ENCODE measurements at places on chromosomes 4 and X.

GRCh38 chrX:113384628-113385027 is 544.0 kb upstream of the AMOT start:
- DNase-seq: peak; percentile 7

- no peak for DNase-seq
Measured at GRCh38 chr4:185275501-185275900, 66.1 kb downstream of the SNX25 start.

- no peak for DNase-seq
Measured at GRCh38 chr4:139876337-139876941, 210.8 kb downstream of the MGST2 start.

- no peak for DNase-seq
Measured at GRCh38 chrX:13721819-13722519, 12.5 kb downstream of the TRAPPC2 start.

GRCh38 chr4:68299492-68300457 is 50.1 kb downstream of the YTHDC1 start:
- no peak for DNase-seq

GRCh38 chr4:35900286-35901243 is 343.7 kb downstream of the ARAP2 start:
- no peak for DNase-seq

DNA sequence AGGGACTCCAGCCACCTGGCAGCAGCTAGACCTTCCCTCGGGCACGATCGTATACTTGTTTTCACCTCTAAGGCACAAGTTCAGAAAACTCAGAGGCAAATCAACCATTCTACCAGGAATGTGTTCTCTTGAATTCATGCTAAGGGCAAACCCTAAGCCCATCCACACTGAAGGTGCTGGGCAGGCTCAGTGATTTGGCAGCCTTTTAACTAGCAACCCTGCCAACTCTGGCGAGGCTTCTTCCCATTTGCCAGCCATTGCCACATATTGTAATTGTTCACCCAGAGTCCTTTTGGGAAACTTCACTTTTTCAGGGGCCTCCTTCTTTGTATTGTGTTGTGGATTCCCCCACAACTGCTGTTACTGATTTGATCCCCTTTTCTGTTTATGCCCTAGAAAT is 298.6 kb upstream of the LDB2 start:
- no peak for DNase-seq

- no peak for DNase-seq
Measured at GRCh38 chrX:37989304-37989703, 17.0 kb upstream of the SYTL5 start.

GRCh38 chrX:7996414-7996813 is 69.2 kb upstream of the PNPLA4 start:
- no peak for DNase-seq

DNA sequence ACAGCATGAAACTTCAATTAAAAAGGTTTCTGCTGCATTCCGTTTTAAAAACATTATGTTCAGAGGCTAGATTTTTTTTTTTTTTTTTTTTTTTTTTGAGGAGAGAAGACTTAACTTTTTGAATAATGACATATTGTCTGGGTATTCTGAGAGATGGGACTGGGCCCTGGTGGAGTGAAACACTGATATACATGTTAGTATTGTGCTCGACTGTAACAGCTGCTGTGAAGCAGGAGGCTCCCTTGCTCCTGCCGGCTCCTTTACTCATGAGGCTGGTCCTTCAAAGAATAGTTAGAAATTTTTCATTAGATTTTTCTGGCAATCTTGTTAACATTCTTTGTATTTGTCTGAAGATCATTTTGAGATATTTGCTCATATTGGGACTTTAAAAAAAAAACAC is 73.3 kb downstream of the TMEM131L start:
- DNase-seq: no peak

DNA sequence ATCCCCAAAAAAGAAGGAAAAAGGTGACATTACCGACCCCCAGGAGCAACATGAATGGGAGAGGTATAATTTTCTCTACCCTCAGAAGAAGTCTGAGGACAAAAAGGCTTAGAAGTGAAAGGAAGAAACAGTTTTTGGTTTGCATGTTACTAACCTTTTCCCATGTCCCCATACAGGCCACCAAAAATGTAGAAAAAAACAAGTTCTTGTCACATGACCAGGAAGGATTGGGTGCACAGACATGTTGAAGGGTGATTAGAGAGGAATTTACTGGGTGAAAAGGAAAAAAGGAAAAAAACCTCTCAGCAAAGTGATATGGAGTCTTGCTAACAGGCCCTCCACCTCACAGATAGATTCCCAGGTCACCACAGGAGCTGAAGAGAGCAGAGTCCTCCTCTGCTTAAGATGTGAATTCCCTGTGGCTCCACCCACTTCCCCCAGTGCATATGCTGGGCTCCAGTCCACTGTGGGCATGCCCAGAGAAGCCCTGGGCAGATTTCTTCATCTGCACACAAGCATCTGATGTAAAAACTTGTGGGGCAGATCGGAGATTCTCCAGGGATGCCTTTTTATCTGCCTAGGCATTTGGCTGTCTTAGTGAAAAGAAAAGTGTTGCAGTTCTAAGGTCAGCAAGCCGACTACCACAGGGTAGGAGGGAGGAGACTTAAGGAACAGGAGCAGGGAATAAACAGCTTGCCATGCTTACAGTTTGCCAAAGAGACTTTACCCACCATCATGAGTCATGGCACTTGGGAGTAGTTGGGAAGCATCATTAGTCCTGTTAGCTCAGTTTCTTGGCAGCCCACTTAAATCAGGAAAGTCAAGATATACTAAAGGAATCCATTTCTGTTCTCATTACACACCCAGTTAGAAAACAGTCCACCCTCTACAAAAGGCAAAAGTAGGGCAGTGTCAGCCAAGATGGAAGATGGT is 25.0 kb upstream of the PASD1 start:
- DNase-seq: no peak

- DNase-seq: no peak
Measured at GRCh38 chrX:15525664-15526416, 25.2 kb downstream of the BMX start.

DNA sequence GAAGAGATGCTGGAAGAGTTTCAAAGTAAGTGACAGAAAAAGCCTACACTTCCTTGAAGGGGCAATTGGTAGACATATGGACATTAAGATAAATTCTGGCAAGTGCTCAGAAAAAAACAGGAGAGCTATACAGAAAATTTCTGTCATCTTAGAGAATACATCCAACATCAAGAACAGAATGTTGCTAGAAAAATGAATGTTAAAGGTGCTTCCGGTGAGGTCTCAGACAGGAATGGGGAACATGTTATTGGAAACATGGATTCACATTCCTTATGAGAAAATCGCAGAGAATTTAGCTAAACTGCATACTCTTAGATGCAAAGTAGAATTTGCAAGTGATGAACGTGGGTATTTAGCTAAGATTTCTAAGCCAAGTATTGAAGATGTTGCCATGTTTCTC is 9.5 kb downstream of the XAGE1B start:
- DNase-seq: no peak

GRCh38 chrX:77953302-77953701 is 16.1 kb downstream of the PGAM4 start:
- no peak for DNase-seq

DNA sequence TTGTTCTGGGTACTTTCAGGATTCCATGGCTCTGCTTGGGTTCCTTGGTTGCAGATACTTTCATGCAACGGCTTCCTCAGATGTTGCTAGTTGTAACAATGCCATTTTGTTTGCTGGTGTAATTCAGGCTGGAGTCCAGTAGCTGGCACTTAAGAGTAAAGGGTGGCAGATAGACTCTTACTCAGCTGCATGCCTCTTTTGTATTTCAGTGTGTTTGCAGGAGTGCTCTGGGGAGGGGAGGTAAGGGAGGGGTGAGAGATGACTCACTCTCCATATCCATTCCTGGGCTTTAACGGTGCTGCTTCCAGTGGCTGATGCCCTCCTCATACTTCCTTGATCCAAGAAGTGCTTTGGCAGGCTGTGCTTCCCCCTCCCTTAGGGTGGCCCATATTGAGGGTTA is 155.2 kb downstream of the ZNF330 start:
- peak; percentile 89 for DNase-seq

- peak; percentile 88 for DNase-seq
Measured at GRCh38 chr4:40255393-40256281, 58.8 kb downstream of the RHOH start.

DNA sequence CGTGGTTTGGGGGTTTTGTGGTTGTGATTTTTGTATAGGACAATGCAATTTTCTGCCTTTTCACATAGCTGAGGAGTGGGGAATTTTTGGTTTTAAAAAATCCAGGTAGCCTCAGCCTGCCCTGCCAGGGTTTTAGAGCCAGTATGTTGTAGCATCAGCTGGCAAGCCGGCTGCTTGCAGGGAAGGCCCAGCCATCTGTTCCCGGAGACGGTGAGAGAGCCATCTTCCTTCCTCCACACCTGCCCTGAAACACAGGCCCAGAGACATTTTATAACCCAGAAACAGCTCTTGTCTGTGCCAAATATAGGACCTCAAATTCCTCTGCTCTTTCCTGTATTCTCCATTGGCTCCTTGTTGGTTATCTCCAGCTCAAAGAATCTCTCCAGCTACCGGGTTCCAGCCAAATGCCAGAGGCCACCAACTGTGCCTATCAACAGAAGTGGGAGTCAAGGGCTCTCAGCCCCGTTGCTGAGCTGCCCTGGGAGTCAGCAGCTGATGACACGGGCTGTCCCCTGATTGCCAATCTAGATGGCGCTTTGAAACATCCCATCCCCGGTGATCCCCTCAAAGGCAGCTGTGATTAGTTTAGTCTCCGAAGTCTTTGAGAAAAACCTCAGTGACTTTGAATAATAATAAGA is 595.2 kb downstream of the MID1IP1 start:
- DNase-seq: no peak

- DNase-seq: no peak
Measured at GRCh38 chr4:5571646-5572045, 136.7 kb downstream of the EVC2 start.

DNA sequence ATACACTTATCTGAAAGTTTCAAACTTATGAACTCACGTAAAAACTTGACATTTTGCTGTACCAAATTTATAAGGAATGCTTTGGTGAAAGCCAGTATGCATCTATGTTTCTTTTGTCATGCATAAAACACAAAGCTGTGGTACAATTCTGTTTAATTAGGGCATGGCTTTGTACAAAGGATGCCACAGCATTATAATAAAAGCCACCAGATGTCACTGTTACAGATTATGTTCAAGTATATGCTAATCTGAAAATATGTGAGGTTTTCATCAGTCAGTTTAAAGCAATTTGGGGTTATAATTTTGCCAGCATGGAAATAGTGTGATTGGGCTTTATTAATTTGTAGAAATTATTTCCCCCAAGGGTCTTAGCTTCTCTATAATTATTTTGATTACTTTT is 69.0 kb downstream of the ATOH1 start:
- DNase-seq: peak; percentile 10

- DNase-seq: no peak
Measured at GRCh38 chr4:109411964-109412363, 21.7 kb upstream of the SEC24B start.

GRCh38 chr4:124044867-124045266 is 648.3 kb downstream of the SPRY1 start:
- no peak for DNase-seq

GRCh38 chr4:185082561-185082960 is 60.5 kb upstream of the SLC25A4 start:
- DNase-seq: no peak

GRCh38 chrX:136708348-136708747 is 60.4 kb downstream of the CD40LG start:
- DNase-seq: no peak

DNA sequence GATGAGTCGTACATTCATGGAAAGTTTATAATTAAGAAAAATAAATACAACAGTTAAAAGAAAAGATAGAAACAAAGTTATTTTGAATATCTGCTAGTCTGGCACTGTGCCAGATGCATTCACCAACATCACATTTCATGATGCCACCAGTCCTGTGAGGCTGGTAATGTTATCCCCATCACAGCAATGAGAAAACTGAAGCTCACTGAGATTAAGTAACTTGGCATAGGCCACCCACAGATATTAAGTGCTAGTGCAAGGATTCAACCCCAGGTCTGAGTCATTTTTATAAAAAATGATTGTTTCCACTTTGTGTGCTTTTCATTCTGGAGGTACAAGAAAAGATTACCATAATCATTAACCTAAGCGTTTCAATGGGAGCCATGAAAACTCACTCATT is 65.0 kb upstream of the IL15 start:
- no peak for DNase-seq

DNA sequence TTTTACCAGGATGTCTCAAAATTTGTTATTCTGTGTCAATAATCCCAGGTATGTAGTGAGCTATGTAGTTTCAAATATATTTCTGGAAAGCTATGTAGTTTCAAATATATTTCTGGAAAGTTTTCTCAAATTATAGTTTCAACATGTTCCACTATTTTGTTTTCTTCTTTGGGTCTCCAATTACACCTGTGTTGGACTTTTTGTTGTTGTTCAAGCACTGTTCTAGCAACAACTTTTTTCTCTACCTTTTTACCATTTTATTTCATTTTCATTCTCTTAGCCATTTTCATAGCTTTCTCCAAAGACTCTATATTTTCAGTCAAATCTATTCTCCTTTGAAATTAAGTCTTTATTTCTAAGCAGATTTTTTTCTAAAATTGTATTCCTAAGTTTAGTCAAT is 88.4 kb downstream of the LCORL start:
- DNase-seq: no peak

DNA sequence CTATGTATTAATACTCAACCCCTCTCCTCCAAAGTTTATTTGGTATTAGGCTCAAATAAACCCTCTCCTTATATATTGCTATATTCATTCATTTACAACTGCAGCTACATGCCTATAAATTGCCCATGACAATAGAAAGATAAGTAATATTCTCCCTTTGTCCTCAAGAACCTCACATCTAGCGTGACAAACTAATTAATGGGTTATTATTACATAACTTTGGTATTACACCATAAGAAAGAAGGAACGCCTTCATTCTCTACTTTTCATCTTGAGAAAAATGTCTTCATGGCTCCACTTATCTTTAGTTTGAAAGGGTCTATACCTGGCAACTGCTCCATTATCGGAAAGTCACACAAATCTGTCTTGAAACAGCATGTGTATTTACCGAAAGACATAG is 157.7 kb upstream of the RASGEF1B start:
- no peak for DNase-seq

GRCh38 chr4:78409612-78410202 is 141.9 kb upstream of the ANXA3 start:
- no peak for DNase-seq

- no peak for DNase-seq
Measured at GRCh38 chr4:165184220-165184619, 23.1 kb upstream of the KLHL2 start.

DNA sequence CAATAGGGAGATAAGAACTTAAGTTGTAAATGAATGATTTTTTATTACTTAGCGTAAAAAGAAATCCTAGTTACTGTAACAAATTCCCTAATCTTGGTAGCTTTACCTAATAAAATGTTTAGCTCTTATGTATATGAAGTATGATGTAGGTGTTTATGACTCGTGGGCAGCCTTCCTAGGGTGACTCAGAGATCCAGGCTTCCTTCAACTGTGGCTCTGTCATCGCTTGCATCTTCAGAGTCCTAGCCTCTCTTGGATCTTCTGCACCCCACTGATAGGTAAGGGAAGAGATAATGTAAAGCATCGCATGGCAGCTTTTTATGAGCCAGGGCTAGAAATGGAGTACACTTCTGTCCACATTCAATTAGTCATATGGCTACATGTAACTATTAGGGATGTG is 165.6 kb upstream of the GLRA2 start:
- DNase-seq: no peak

GRCh38 chrX:153411255-153411987 is at the start of gene ZFP92:
TSS of gene ZFP92 (plus strand) at chrX:153411472. CDS start at chrX:153418323, 6,851 bp downstream.
- DNase-seq: peak; percentile 52

- DNase-seq: no peak
Measured at GRCh38 chrX:117895418-117895817, 221.2 kb downstream of the KLHL13 start.
